Epithelial cell of proximal tubule (primary cell): ENCODE measurements at places on chromosomes 16 and 17. TPM values are rescaled to one million over a fixed set of nuclear protein-coding genes. Genes with fewer than 3 reads are reported as not detected.

Gene KRT17
- total RNA-seq, result 20.8 and 88.8 TPM in 2 replicates

Gene SDK2
- total RNA-seq, result 0.07 and 0.12 TPM in 2 replicates

Gene SRSF2
- total RNA-seq, result 275 and 497 TPM in 2 replicates

Gene TMEM98
- 139 and 180 TPM in 2 replicates for total RNA-seq

Gene SMTNL2
- 0.07 and 1.3 TPM in 2 replicates for total RNA-seq

DNA sequence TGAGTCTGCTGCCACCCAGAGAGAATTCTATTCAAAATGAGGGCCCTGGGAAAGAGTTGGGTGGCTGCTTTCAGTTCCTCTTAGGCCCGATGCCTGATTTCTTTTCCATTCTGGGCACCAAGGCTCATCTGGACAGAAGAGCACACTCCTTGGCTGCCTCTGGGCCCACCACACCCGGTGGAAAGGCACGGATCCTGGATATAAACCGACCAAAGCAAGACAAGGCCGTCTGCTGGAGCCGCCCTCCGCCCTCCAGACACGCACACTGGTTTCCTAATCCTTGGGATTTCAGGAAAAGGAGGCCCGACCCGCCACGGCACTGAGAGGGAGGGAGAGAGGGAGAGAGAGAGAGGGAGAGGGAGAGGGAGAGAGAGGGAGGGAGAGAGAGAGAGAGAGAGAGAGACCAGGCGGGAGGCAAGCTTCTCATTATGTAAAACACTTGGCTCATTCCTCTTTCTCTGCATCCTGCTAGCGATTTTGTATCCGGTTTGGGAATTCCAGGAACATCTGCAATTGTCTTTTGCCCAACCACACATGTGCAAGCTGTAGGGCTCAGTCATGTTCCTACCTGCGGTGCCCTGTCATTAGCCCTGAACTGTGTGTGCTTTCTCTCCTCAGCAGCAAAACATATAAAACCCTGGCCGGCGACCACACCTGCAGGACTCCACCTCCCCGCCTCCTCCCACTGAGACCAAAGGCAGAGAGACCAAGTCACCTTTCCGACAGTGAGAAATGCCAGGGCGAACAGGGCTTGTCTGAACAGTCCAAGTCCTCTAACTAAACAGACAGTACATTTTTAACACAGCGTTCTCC, 347.2 kb downstream of the SOX9 start:
- peak; percentile 52 for DNase-seq

- no peak for DNase-seq
Observed at GRCh38 chr16:77500286-77500598, 65.4 kb upstream of the ADAMTS18 start.

- no peak for DNase-seq
Observed at GRCh38 chr17:50719924-50720794, 756 bp downstream of the LUC7L3 start.

GRCh38 chr17:12983991-12984884, 33.6 kb downstream of the ELAC2 start:
- no peak for DNase-seq

DNA sequence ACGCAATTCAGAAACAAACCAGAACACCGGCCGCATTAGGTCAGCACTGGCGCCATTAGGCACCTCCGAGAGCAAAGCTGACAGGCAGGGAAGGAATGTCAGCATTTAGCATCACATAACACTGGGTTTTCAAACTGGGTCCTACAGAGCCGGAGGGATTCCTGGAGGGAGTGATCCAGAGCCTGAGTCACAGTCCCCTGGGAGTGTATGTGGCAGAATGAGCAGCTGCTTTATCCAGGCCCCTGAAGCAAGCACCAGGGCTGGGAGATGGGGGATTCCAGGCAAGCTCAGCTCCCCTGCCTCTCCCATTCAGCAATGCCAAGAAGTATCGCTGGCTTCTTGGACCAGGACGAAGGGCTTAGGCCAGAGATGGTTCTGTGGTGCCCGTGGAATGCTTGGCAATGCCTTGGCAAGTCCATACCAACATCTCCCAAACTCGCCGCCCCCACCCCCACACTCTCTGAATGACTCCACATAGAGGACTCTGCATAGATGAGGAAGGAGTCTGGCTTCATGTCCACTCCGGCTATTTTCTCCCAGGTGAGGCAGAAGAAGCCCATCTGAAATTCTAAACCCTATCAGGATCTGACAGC, 20.4 kb downstream of the GAS7 start:
- DNase-seq, result no peak

DNA sequence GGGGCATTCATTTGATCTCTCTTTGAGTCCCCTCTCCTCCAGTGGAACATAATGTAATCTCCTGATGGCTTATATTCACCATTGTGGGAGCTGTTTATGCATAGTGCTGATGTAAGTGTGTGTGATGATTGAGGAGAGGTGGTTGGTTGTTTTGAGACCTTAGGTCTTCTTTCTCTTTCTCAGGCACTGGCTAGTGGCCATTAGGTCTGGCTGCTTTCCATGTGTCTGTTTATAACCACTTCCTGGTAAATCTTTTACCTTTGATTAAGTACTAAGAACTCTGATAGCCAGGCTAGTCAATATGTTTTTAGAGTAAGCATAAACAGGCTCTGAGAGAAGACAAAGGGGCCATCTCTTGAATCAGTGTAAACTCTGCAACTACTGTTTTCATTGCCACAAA, 27.9 kb downstream of the VAT1L start:
- DNase-seq, result peak; percentile 61

GRCh38 chr16:73753931-73754330, 542.7 kb upstream of the PSMD7 start:
- DNase-seq, result no peak

GRCh38 chr17:38690386-38690785, 14.7 kb upstream of the MLLT6 start:
- DNase-seq, result no peak

DNA sequence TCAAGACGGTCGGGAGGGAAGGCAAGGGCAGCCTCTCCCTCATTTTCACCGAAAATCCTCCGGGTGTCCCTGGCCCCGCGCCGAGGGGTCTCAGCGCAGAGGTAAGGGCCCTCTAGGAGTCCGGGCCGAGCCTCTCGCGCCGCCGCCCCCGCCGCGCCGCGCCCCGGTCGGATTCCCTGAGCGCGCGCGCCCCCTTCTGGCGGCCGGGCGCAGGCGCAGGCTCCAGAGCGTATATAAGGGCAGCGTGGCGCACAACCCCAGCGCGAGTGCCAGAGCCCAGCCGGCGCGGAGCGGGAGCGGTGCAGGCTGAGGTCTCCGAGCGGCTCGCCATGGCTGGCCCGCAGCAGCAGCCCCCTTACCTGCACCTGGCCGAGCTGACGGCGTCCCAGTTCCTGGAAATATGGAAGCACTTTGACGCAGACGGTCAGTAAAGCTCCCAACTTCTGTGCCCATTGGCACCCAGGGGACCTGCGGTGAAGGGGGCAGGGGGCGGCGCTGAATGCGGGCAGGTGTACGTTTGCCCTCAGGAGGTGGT, at the start of gene CALB2:
Gene CALB2 (plus strand): TSS at position 260 of the 535 bp plus-strand sequence. CDS start 70 bp downstream, at position 330.
- DNase-seq, result no peak

DNA sequence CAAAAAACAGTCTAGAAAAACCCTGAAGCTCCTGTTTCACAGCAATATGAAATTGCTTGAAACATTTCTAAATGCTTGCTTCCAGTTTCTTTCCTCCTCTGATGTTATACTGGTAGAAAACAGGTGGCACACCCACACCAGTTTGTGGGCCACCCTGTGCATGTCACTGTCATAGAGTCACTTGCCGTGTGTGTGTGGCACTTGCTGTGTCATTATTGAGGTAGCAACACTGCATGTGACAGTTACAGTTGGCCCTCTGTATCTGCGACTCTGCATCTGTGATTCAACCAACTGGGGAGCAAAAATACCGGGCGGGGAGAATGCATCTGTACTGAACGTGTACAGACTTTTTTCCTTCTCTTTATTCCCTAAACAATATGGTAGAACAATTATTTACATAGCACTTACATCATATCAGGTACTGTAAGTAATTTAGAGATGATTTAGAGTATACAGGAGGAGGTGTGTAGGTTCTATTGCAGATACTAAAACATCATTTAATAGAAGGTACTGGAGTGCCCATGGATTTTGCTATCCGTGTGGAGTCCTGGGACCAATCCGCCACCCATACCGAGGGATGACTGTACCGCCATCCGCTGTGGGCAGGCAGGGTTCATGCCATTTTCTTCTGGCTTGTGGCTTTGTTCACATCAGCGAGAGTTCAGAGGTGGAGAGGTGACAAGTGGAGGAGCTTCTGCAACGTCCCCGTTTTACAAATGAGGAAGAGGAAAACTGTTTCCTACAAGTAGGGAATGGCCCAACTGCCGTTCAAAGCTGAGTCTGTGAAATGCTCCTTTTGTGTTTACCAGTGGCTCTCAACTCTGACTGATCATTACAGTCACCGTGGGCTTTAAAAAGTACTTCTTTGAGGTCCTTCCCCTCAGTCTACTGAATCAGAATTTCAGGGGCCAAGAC, 373.7 kb downstream of the SNX29 start:
- DNase-seq, result no peak

DNA sequence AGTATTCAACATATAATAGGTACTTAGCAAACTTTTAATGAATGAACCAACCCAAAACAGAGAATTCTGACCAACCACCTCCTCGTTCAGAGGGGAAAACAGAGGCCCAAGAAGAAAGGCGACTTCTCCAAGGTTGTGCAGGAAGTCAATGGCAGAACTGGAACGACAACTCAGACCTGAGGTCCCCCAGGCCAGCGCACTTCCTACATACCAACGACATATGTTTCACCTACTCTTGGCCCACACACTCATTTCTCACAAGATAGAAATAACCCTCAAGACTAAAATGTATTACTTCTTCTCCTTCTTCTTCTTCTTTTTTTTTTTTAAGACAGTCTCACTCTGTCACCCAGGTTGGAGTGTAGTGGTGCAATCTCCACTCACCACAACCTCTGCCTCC, 14.4 kb downstream of the CHCT1 start:
- DNase-seq, result no peak
